ENCODE measurements at places on chromosomes 6 and 20.

- no peak for DNase-seq
These were observed 28.0 kb downstream of the IL22RA2 start for GRCh38 chr6:137145421-137145820.

DNA sequence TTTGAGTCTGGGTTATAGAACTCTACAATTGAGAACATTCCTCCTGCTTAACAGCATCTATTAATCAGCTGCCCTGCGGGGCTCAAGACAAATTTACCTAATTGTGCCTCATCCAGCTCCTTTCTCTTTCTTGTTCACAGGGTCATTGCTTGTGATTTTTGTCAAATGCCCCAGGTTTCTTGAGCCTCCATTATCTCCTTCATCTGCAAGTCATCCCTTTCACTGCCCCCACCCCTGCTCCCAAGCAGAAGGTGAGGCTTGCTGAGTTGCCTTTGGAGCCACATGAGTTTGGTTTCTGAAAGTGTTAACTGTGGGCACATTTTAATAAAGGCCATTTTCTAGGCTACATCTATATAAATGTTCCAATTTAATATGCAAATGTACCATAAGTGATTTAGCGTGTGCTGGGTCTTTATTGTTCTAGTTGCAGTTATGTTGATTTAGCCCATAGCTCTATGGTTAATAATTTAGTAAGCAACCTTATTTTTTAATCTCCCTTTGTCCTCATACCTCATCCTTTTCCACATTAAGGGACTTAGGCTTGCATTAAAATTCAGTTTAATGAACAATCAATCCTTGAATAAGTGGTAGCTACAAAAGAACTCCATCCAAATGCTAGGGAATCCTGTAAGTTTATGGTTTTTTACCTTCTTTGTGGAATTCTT, 56.1 kb downstream of the VSTM2L start:
- no peak for DNase-seq

DNA sequence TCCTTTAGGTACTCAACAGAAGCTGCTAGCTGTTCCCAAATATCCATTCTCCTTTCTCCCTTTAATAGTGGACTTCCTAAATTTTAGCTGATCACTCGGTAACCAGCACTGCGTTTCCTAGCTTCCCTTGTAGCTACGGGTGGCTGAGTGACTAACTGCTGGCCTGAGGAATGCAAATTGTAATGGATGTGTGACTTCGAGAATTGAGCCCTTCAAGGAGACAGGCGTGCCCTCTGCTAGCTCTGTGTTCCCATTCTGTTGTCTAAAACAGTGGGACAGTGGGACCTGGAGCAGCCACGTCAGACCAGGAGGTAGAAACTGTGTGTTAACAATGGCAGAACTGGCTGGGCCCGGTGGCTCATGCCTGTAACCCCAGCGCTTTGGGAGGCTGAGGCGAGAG, 56.5 kb downstream of the SCML4 start:
- DNase-seq: no peak

- DNase-seq: no peak
These were observed 22.9 kb upstream of the TBC1D7 start for GRCh38 chr6:13351271-13351670.

DNA sequence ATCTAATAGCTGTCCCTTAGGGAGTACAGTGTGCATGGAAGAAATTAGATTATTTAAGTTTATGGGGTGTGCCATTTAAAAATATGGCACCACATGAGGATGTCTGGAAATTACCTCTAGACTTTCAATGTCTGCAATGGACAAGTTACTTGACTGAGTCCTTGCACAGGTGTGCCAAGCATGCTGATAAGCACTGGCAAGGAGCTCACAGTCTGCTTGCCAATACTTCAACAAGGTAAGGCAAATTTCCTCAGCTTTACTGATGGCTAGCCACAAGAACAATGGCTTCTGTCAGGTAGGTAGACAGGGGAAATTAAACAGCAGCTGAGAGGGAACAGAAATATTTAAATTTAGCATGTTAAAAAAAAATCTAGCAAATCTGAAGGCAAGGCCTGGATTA, 91.1 kb upstream of the TRAF3IP2 start:
- DNase-seq: no peak

GRCh38 chr6:104604685-104605084, 255.0 kb downstream of the HACE1 start:
- DNase-seq: no peak

GRCh38 chr20:63315731-63316491, 22.9 kb downstream of the COL20A1 start:
- DNase-seq: no peak

- no peak for DNase-seq
These were observed 73.2 kb downstream of the C6orf52 start for GRCh38 chr6:10621213-10621612.

DNA sequence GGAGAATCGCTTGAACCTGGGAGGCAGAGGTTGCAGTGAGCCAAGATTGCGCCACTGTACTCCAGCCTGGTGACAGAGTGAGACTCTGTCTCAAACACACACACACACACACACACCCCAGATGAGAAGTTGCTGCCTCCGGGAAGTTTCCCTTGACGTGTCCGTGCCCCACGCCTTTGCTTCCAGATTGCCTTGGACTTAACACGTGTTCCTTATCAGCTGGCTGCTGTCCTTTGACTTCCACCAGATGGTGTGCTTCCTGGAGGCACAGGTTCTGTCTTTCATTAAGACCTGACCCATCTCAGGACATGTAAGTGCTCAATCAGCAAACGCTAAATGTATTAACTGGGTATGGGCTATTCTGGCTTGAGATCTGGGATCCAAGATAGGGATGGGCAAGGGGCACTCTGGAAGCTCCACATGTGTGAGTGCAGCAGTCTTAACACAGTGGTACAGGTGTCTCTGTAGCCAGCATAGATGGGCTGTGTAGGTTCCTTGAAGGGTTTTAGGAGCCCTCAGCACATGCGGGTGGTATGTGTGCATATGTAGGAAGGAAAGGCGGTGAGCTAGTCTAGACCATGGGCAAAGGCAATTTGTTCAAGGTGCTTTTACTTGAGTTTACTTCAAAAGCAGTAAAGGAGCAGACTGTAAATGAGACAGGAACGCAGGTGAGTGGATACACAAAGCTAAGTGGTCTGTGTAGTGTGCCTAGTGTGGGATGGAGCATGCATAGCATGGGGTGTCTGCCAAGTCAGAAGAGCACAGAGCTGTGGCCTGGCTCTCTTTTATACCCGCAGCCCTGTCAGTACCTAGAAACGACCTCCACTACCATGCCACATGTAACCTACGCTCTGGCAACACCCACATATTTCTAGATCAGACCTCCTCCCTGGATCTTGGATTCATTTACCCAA, 11.6 kb downstream of the PIGT start:
- DNase-seq: no peak

Measured in AG20443 (cell line).